ENCODE measurements at places on chromosomes 16 and 17. TPM values are rescaled to one million over a fixed set of nuclear protein-coding genes. Genes with fewer than 3 reads are reported as not detected.

PAGR1 gene
- 50.8 TPM for total RNA-seq

CYTH1 gene
- total RNA-seq = 58.3 TPM

KRT32 gene
- total RNA-seq = not detected

PRCD gene
- total RNA-seq = not detected

DUSP3 gene
- 57.5 TPM for total RNA-seq

VTN gene
- total RNA-seq = 21.8 TPM

TTYH2 gene
- total RNA-seq = 2.0 TPM

ATP2A1 gene
- total RNA-seq = 1.3 TPM

CORO1A gene
- total RNA-seq = 3.0 TPM

SLC16A11 gene
- total RNA-seq = not detected

CDRT15 gene
- not detected for total RNA-seq

CCL2 gene
- 15.3 TPM for total RNA-seq

PRDM7 gene
- not detected for total RNA-seq

TNFSF12 gene
- total RNA-seq = 12.3 TPM

TBC1D3G gene
- total RNA-seq = not detected

DNAH3 gene
- total RNA-seq = 0.14 TPM

TXNDC11 gene
- 45.1 TPM for total RNA-seq

ERI2 gene
- 15.4 TPM for total RNA-seq

ODAD4 gene
- 1.8 TPM for total RNA-seq

ZNF18 gene
- 5.4 TPM for total RNA-seq

CIBAR2 gene
- not detected for total RNA-seq

IL21R gene
- 0.05 TPM for total RNA-seq

CD19 gene
- not detected for total RNA-seq

MT1F gene
- 14.6 TPM for total RNA-seq

KRTAP2-4 gene
- not detected for total RNA-seq

PLD2 gene
- 27.9 TPM for total RNA-seq

RUNDC3A gene
- 1.0 TPM for total RNA-seq

ITGAL gene
- total RNA-seq = 0.20 TPM

TPSD1 gene
- not detected for total RNA-seq

KAT2A gene
- 48.1 TPM for total RNA-seq

TMEM238L gene
- total RNA-seq = not detected

CAPNS2 gene
- not detected for total RNA-seq

SDK2 gene
- 0.62 TPM for total RNA-seq

NUDT16L1 gene
- total RNA-seq = 13.1 TPM

CCT6B gene
- 1.3 TPM for total RNA-seq

KCNH6 gene
- total RNA-seq = not detected

PRR29 gene
- 1.8 TPM for total RNA-seq

CDRT4 gene
- not detected for total RNA-seq

CMTM2 gene
- not detected for total RNA-seq

IKZF3 gene
- not detected for total RNA-seq

MYOCD gene
- total RNA-seq = 1.0 TPM

CDH5 gene
- total RNA-seq = 0.15 TPM

GNG13 gene
- not detected for total RNA-seq

USP31 gene
- 13.1 TPM for total RNA-seq

RNU2-1 gene
- not detected for total RNA-seq

NHLRC4 gene
- 0.14 TPM for total RNA-seq

EVI2A gene
- not detected for total RNA-seq

DNAH17 gene
- total RNA-seq = 1.1 TPM

TNFSF13 gene
- 0.51 TPM for total RNA-seq

CA7 gene
- not detected for total RNA-seq

CBX8 gene
- 20.3 TPM for total RNA-seq

SPAG5 gene
- total RNA-seq = 76.7 TPM

AURKB gene
- total RNA-seq = 152 TPM

ITGAX gene
- total RNA-seq = 0.89 TPM

EPX gene
- not detected for total RNA-seq

CCL16 gene
- total RNA-seq = not detected

All from A549 treated with ZK216348 at 1 μM for 4 hours (cell line).